H9 (cell line): ENCODE measurements at places on chromosomes 5 and 9. TPM values are rescaled to one million over a fixed set of nuclear protein-coding genes. Genes with fewer than 3 reads are reported as not detected.

- H3K27ac ChIP-seq = no peak overlapping the region
- DNase-seq = no peak
- H3K27me3 ChIP-seq = no peaks in the 10 kb centered on the region
- H3K4me3 ChIP-seq = no peak overlapping the region
- H3K36me3 ChIP-seq = no peaks in the 10 kb centered on the region
- H3K4me1 ChIP-seq = no peaks in the 10 kb centered on the region
Measured at GRCh38 chr5:56746553-56747339, 68.6 kb upstream of the MAP3K1 start.

Gene SLC25A48
- total RNA-seq = 0.46 and 0.66 TPM in 2 replicates

DNA sequence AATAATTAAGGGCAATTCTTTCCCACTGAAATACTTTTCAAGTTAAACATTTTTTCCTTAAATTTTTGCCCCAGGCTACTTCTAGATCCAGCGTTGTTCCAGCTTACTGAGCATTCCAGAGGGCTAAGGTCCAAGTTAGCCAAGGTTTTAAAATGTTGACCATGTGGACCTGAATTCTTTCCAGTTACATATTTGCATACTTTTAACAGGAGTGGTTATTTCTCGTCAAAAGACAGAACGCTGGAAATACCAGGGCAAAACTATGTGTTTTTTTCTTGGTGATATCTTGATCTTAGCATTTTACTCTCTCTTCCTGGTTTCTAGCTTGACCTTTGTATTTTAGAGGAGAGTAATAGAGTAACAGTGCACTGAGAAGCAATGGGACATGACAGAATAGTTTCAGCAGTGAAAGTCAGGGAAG is 32.8 kb downstream of the TMC1 start:
- H3K36me3 ChIP-seq = no peaks in the 10 kb centered on the region
- H3K4me3 ChIP-seq = no peak overlapping the region
- H3K27ac ChIP-seq = no peak overlapping the region
- H3K4me1 ChIP-seq = no peaks in the 10 kb centered on the region
- no peak for DNase-seq

DNA sequence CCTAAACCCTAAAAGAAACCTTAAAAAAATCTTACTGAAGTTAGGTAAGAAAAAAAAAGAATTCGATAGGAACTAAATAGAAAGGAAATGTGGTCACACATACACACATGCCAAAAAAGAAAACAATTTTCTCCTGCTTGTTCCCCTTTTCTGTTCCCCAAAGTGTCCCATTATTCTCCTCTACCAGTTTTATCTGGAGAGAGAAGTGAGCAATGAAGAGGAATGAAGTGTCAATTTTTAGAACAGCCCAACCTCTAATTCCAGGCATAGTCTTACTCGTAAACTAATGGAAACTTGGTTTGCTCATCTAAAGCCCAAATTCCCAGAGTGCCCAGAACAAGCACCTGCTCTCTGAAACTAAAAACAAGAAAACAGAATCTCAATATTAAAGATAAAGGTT is 26.1 kb downstream of the AP3B1 start:
- H3K4me1 ChIP-seq = peaks cover 3% of the 10 kb centered on the region; the same call in 1 of the 2 replicates
- peaks cover 14% of the 10 kb centered on the region for H3K36me3 ChIP-seq
- H3K4me3 ChIP-seq = no peak overlapping the region
- H3K27me3 ChIP-seq = no peaks in the 10 kb centered on the region
- H3K27ac ChIP-seq = no peak overlapping the region
- DNase-seq = no peak

DNA sequence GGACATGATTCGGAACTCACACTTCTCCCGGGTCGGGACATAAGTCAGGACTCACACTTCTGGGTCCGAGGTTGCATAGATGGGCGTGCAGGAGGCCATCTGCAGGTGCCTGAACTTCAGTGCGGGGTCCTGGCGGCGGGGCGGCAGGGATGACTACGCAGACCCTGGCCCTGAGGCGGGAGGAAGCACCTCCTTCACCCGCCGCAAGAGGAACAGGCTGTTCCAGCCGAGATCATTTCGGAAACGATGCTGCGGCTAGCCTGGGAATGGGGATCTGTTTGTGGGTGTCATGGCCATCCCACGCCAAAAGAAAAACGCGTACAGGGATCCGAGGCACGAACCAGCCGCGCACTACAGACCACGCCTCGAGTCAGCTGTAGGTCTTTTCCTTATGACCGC is 196.6 kb downstream of the TTLL11 start:
- H3K27me3 ChIP-seq = no peaks in the 10 kb centered on the region
- H3K27ac ChIP-seq = no peak overlapping the region
- no peak overlapping the region for H3K4me3 ChIP-seq
- no peaks in the 10 kb centered on the region for H3K36me3 ChIP-seq

DNA sequence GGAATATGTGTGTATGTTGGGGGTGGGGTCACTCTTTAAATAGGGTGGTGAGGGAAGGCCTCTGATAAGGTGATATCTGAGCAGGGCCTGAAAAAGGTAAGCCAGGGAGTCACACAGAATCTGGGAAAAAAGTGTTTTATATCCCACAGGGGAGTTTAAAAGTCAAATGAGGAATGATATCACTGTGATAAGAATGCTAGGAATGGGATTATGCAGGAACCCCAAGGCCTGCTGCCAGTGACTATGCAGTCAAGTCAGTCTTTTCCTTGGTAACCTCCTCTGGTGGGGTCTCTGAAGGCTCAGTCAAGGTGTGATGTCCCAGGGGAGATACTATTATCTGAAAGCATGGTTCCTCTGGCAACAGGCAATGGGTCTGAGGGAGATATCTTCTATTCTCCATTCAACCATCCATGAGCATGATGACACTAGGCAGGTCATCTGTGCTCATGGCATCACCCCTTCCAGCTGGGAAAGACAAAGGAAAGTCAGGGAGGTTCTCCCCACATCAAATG is 53.5 kb downstream of the GRIA1 start:
- H3K27me3 ChIP-seq = no peaks in the 10 kb centered on the region
- no peaks in the 10 kb centered on the region for H3K36me3 ChIP-seq
- no peak for DNase-seq
- H3K4me1 ChIP-seq = no peaks in the 10 kb centered on the region
- no peak overlapping the region for H3K27ac ChIP-seq

DNA sequence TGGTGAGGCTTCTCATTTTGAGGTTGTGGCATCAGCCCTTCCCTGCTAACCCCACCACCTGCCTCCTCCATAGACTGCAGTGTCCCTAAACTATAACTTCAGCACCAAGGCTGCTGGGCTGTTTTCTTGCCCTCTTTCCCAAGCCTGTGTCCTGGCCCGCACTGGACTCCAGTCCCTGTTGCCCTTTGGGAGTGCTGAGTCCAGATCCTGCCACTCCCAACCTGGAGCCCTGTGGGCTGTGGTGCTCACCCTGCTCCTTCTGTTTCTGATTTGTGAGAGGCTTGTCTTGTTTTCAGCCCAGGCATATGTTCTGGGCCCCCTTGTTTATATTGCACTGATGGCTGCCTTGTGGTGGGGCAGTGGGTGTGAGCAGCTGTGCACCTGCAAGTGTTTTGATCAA is 39.7 kb upstream of the RNU6ATAC start:
- no peak for DNase-seq
- H3K4me3 ChIP-seq = no peak overlapping the region
- no peaks in the 10 kb centered on the region for H3K27me3 ChIP-seq
- H3K4me1 ChIP-seq = no peaks in the 10 kb centered on the region

GRCh38 chr9:136584401-136584932 is 38.6 kb upstream of the NOTCH1 start:
- no peak overlapping the region for H3K4me3 ChIP-seq
- H3K36me3 ChIP-seq = no peaks in the 10 kb centered on the region
- H3K27me3 ChIP-seq = no peaks in the 10 kb centered on the region
- DNase-seq = no peak

Gene BAAT
- 0.09 and 0.15 TPM in 2 replicates for total RNA-seq

Gene OSMR
- total RNA-seq = 1.5 and 1.6 TPM in 2 replicates

Gene AIF1L
- 122 and 126 TPM in 2 replicates for total RNA-seq

Gene PCDHGA4
- total RNA-seq = 2.3 and 2.6 TPM in 2 replicates

- no peaks in the 10 kb centered on the region for H3K4me1 ChIP-seq
- H3K36me3 ChIP-seq = peaks cover 2% of the 10 kb centered on the region; the same call in 2 of the 3 replicates
- no peak for DNase-seq
Measured at GRCh38 chr5:120151825-120152224, 312.3 kb upstream of the PRR16 start.

GRCh38 chr5:81164936-81165335 is 68.2 kb upstream of the CKMT2 start:
- no peak overlapping the region for H3K27ac ChIP-seq
- no peak overlapping the region for H3K4me3 ChIP-seq
- H3K4me1 ChIP-seq = no peaks in the 10 kb centered on the region
- no peaks in the 10 kb centered on the region for H3K36me3 ChIP-seq
- no peaks in the 10 kb centered on the region for H3K27me3 ChIP-seq

- H3K36me3 ChIP-seq = no peaks in the 10 kb centered on the region
- H3K27me3 ChIP-seq = no peaks in the 10 kb centered on the region
- no peak for DNase-seq
- H3K4me3 ChIP-seq = no peak overlapping the region
Measured at GRCh38 chr9:117917873-117918272, 213.7 kb downstream of the TLR4 start.

- H3K4me3 ChIP-seq = no peak overlapping the region
- no peak overlapping the region for H3K27ac ChIP-seq
- H3K4me1 ChIP-seq = no peaks in the 10 kb centered on the region; the same call in 1 of the 2 replicates
- H3K27me3 ChIP-seq = no peaks in the 10 kb centered on the region
- DNase-seq = no peak
- H3K36me3 ChIP-seq = no peaks in the 10 kb centered on the region
Measured at GRCh38 chr9:22079873-22080341, 70.8 kb upstream of the CDKN2B start.

GRCh38 chr9:118940473-118940872 is 428.8 kb downstream of the BRINP1 start:
- DNase-seq = no peak
- H3K4me3 ChIP-seq = no peak overlapping the region
- no peaks in the 10 kb centered on the region for H3K36me3 ChIP-seq
- H3K4me1 ChIP-seq = peaks cover 3% of the 10 kb centered on the region; the same call in 1 of the 2 replicates
- H3K27me3 ChIP-seq = no peaks in the 10 kb centered on the region

DNA sequence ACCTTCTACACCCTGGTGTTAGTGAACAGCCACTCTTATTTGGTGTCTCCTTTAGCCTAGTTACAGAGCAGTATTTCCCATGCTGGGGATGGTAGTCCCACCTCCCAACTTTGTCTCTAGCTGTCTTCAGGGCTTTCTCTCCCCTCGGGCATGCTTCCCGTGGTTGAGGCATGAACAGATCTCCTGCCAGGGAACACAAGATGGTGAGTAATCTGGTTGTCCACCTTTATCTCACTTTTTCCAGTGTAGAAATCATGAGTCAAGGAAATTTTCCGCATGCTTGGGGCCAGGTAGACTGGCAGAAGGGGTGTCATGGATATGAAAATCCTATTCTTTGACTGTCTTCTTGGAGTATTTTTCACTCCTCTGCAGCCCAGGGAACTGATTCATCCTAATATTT is 532.9 kb downstream of the ANXA1 start:
- H3K36me3 ChIP-seq = no peaks in the 10 kb centered on the region
- H3K27ac ChIP-seq = no peak overlapping the region
- no peak for DNase-seq
- no peak overlapping the region for H3K4me3 ChIP-seq
- H3K27me3 ChIP-seq = no peaks in the 10 kb centered on the region
- H3K4me1 ChIP-seq = no peaks in the 10 kb centered on the region

DNA sequence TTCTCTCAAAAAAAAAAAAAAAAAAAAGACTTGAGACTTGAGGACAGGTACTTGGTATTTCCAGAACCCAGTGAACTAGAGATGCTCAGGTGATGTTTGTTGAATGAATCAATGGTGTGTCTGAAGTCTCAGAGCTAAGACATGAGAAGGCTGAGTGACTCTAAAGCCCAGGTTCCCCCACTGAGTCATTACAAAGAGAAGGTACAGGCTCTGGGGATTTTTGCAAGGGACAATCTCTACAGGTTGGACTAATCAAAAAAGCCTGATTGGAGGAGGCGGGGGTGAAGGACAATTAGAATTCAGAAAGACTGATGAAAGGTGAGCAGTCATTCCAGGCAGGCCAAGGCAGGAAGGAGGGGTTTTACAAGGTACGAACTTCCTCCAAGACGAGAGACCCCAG is 8.2 kb upstream of the FABP6 start:
- H3K27ac ChIP-seq = no peak overlapping the region
- no peaks in the 10 kb centered on the region for H3K36me3 ChIP-seq
- no peaks in the 10 kb centered on the region for H3K4me1 ChIP-seq
- no peak for DNase-seq
- no peak overlapping the region for H3K4me3 ChIP-seq
- no peaks in the 10 kb centered on the region for H3K27me3 ChIP-seq

GRCh38 chr9:11039006-11039405 is 426.2 kb upstream of the PTPRD start:
- no peak overlapping the region for H3K27ac ChIP-seq
- DNase-seq = no peak
- peaks cover 8% of the 10 kb centered on the region for H3K36me3 ChIP-seq
- no peak overlapping the region for H3K4me3 ChIP-seq
- no peaks in the 10 kb centered on the region; the same call in 1 of the 2 replicates for H3K4me1 ChIP-seq
- H3K27me3 ChIP-seq = no peaks in the 10 kb centered on the region

Gene FAM200C
- 3.9 and 4.3 TPM in 2 replicates for total RNA-seq

Gene TENT4A
- total RNA-seq = 25.6 and 25.7 TPM in 2 replicates

- DNase-seq = no peak
- H3K36me3 ChIP-seq = no peaks in the 10 kb centered on the region
- H3K4me1 ChIP-seq = no peaks in the 10 kb centered on the region
Measured at GRCh38 chr9:14180960-14181537, 132.9 kb downstream of the NFIB start.

DNA sequence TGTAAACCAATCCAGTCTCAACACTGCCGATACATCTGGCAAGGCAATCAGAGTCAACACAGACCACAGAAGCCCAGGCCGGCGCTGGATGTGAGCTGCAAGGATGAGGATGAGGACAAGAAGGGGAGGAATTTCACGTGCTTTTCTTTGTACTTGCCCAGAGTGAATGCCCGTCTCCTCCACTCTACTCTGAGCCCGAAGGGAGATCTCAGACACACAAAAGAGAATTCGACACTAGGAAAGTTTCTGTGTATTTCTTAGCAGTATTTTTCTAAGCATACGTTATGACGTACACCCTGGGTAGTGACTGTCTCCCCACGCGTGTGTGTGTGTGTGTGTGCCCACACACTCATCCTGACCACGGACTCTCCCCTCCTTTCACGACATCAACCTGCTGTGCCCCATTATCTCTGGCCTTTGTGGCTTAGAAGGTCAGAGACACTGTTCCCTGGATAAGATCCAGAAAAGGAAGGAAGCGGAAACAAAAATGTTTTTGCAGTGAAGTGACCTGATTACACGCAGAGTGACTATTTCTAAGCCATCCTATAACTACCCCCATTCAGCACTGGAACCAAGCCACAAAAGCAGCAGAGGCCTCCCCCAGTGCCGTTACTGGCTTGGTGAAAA is 227.3 kb upstream of the DAPK1 start:
- no peaks in the 10 kb centered on the region for H3K36me3 ChIP-seq
- no peak overlapping the region for H3K27ac ChIP-seq
- H3K4me1 ChIP-seq = no peaks in the 10 kb centered on the region

DNA sequence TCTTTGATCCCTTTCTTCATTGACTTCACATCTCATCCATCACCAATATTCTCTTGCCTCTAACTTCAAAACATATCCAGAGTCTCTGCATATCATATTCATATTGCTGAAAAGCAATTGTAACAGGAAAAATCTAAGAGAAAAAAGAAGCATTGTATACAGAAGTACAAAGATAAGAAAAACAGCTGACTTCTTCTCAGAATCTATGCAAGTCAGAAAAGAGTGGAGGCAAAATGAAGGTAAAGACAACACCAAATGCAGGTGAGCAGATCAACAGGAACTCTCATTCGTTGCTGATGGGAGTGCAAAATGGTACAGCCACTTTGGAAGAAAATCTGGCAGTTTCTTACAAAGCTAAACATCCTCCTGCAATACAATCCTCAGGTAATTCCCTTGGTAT is 155.6 kb downstream of the PHF2 start:
- H3K4me1 ChIP-seq = no peaks in the 10 kb centered on the region
- DNase-seq = no peak
- no peak overlapping the region for H3K27ac ChIP-seq
- peaks cover 5% of the 10 kb centered on the region for H3K36me3 ChIP-seq
